NCI-H510A treated with DMSO at 0.1 percent for 48 hours (cell line): ENCODE measurements at places on chromosomes 12 and 14.

GRCh38 chr12:131845121-131845520 lies 16.9 kb downstream of the MMP17 start:
- no peak for DNase-seq

- no peak for DNase-seq
Measured at GRCh38 chr14:28412077-28412476, 354.5 kb upstream of the FOXG1 start.

- DNase-seq, result no peak
Measured at GRCh38 chr12:15977999-15978951, 67.1 kb downstream of the DERA start.

DNA sequence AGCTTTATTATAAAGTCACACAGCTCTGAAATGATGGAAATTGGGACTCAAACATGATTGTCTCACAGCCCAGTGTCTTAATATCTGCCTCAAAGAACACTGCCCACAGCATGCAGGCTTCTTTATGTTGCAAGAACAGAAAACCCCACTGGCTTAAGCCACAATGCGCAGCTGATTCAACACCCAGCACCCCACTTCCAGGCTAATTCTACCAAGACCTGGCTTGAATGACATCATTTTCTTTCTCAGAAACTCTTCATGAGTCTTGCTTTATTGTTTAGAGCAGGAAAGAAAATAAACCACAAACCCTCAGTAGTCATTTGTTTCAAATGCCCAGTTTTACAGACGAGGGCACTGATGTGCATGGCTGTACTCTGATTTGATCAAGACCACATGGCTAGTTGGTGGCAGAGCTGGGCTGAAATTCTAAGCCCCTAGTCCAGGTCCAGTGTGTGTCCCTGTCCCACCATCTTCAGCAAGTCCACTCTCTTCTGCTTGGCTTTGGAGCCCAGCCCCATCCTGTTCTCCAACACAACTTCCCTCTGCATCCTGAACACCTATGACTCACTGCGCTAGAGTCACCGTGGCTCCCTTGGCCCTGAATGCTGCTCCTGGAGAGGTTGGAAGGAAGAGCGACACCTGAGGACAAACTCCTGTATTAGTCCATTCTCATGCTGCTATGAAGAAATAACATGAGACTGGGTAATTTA lies 50.3 kb upstream of the SRSF5 start:
- no peak for DNase-seq

DNA sequence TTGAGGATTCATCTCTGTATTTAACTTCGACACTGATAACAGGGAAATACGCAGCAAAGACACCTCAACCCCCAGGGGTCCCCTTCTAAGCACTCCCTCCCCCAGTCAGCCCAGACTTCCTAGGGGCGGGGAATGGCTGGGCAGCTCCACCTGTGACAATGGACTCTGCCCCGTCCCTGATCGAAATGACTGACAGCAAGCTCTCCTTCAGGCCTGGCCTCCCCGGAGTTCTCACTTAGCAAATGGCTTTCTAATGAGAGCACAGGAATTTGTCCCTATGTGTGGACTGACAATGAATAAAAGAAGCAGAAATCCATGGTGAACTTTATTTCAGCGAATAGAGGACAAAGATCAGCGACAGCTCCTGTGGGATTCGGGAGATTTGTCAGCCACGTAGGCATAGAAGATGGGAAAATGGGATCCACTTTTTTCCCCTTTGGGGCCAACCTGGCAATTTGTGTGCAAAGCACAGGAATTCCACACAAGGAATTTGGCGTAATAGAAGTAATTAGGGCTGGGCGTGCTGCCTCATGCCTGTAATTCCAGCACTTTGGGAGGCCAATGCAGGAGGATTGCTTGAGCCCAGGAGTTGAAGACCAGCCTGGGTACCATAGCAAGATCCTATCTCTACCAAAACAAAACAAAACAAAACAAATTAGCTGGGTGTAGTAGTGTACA lies 63.8 kb downstream of the TNFAIP2 start:
- no peak for DNase-seq

DNA sequence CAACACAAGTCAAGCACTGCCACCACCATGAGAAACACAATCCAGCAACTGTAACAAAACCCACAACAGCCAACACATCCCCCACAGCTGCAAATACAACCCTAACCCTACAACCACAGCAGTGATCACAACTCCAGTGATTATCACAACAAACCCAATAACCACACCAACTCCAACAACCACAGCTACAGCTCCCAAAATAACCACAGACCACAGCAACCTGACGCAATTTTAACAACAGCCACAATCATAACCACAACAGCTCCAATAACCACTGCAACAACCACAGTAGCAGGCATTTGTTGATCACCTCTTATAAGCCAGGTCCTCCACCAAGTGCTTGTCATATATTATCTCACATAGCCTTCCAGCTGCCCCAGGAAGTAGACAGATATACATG lies 42.2 kb upstream of the FAM181A start:
- no peak for DNase-seq

GRCh38 chr14:70897464-70897863 lies 9.8 kb upstream of the PCNX1 start:
- DNase-seq, result no peak

DNA sequence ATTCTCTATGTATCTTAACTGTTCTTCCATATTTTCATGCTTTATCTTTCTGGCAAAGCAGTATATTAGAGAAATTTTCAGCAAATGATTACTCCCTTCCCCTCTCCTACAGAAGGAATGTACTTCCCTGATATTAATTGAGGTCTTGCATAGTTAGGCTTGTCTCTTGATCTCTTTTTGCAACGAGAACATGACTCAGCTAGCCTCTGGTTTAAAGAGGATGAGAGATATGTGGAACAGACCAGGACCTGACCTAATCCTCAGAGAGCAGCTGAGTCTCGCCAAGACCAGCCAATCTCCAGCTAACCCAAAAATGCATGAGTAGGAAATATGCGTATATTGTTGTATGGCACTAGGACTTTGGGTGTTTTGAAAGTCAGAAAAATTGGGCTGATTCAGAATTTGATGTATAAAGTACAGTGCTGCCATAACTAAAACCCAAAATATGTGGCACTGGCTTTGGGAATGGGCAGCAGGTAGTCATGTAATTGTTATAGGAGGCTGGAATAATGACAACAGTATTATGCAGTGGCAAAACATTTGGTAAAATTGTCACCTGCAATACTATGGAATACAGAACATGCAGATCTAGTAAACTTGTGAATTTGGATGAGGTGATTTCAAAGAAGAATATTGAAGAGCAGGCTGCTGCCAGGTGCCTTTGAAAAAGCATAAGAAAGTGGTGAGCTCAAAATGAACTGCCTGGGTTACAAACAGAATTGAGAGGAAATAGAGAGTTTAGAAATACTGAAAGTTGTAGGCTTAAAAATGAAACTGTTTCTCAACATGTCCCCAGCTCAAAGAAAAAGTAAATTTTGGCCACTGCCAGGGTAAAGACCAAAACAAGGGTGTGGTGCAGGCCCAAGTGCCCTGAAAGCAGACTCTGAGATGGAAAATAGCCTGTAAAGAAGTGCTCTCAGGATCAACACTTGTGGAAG lies 9.3 kb upstream of the USP15 start:
- no peak for DNase-seq

DNA sequence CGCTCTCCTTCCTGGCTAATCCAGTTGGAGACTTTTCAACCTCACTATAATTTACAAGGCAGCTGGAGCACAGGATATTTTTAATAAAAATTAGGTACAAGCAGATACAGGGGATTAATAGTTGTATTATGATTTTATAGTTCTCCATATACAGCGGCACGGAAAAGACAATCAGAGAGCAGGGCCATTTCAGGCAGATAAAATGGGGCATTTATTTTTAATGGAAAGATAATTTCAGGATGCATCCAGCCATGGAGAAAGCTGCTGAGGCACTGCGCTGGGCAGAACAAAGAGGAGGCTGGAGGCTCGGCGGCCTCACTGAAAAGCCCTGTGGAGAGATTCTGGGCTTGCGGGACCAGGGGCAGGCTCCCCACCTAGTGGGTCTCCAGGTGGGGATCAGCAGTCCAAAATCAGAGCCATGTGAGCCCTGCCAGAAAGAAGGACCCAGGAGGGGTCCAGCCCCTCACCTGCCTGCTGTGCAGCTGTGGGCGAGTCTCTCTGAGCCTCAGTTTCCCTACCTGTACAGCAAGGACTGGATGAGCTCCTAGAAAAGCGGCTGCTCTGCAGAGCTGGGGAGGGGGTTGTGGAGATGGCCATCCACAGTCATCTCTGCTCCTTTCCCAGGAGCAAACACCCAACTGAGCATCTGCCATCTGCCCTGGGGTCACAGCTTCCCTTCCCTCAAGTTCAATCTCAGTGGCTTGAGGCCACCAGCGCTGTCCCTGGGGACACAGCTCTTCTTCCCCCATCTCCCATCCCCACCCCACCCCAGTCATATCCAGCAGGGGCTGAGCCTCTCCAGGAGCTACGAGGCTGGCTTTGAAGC lies 23.9 kb upstream of the C14orf180 start:
- no peak for DNase-seq

- DNase-seq, result no peak
Measured at GRCh38 chr12:58557171-58557570, 363.1 kb downstream of the LRIG3 start.

DNA sequence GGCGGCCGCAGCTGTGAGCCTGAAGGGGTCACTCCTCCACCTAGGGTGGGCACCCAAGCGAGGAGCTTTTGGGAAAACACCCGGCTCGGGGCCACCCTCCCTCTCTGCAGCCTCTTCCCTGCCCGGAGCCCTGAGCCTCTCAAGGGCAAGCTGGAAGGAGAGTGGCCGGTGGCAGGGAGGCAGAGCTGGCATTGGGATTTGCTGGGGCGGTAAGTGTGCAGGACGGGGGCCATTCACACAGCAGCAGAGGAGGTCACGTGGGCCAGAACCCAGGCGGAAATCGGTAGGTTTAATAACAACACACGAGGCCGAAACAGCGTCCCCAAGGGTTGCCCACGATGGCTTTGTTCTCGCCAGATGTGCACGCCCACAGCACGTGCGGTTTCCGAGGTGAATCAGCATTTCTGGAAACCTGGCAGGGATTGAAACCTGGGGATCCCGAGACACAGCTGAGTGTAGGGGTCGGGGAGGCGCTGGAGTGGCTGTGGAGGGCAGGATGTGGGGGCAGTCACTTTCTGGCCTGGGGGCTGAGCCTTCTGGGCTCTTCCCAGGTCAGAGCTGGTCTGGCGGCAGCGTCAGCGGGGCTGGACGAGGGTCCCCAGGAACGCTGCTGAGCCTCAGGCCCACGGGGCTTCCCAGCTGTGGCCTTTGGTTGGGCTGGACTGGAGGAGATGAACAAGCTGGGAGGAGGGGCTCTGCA lies 23.5 kb downstream of the NOC4L start:
- DNase-seq, result no peak

- peak; percentile 54 for DNase-seq
Measured at GRCh38 chr12:81079280-81080076, 1.6 kb downstream of the ACSS3 start.

- DNase-seq, result peak; percentile 14
Measured at GRCh38 chr12:31326736-31327659, 1.0 kb upstream of the SINHCAF start.

- DNase-seq, result no peak
Measured at GRCh38 chr12:95326445-95326844, 108.8 kb downstream of the VEZT start.

DNA sequence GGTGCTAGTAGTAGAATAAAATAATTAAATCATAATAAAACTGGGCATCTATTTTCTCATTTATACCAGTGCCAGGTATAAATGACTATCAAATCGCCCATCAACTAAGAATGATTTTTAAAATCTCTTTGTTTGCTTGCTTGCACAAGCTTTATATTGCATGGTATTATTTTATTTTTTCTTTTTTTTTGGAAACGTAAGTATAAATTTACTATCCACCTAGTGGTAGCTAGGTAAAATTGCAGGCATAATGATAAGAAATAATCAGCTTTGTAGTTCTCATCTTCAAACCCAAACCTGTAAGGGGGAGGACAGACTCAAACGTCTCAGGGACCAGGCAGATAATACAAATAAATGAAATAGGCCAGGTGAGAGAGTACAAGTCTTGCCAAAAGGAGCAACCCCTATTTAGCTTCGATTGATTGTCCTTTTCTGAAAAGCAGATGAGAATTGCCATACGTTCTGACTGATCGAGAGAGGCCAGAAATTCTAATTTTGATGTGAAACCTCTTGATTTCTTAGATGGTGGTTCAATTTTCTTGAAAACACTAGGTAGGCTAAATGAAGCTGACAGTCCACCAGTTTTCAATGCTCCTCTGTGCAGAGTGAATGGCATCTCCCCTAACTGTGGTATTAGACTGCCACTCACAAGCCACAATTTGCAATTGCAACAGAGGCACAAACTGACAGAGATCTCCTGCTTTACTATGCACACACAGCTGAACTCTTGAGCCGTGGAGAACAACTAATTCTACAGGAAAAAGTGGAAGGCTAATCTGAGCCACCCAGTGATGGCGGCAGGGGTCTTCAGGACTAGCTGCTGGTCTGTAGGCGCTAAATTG lies 189.3 kb downstream of the DACT1 start:
- DNase-seq, result no peak

DNA sequence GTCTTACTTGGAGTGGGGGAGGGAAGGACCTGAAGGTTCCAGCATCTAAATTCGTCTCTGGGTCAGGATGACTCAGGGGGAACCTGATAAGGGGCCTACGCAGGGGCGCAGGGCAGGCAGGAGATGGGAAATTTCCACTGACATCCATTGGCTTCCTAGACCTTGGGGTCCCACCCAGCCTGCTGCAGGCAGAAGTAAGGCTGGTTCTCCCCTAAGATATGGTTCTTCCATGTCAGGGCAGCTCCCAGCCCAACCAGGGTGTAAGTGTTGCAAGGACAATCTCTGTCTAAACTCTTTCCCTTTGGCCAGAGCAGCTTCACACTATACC lies 2.1 kb upstream of the NDRG2 start:
- no peak for DNase-seq

DNA sequence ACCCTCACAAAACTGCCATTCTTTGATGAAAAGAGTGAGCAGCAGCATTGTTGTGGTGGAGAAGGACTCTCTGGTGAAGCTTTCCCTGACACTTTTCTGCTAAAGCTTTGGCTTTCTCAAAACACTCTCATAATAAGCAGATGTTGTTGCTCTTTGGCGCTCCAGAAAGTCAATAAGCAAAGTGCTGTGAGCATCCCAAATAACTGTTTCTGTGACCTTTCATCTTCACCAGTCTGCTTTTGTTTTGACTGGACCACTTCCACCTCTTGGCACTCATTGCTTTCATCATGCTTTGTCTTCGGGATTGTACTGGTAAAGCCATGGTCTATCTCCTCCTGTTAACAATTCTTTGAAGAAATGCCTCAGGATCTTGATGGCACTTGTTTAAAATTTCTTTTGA lies 424.7 kb upstream of the TMPO start:
- DNase-seq, result peak; percentile 13

DNA sequence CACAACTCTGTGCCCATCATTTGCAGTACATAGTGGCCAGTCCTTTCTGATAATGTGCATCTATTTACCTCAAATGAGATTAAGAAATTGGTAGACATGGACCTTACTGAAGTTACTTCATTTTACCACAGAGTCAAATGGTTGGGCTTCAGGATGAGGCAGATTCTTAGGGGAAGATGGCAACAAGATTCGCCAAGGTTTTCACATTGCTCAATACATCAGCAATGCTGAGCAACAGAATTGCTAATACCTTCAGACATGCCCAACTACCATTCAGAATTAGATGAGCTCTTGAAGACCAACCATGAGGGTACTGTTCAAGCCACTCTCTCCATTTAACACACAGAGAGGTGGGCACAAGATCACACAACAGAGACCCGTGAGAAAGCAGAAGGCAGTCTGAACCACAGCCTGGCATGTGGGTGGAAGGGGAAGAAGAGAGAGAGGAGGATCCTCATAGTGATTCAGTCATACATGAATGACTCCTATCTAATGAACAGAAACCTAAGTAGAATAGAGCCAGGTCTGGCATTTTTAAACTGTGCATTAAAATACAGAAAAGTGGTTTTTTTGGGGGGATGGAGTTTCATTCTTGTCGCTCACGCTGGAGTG lies 28.5 kb downstream of the CPM start:
- no peak for DNase-seq

- no peak for DNase-seq
Measured at GRCh38 chr12:68970951-68971350, 38.0 kb upstream of the CPM start.
